ENCODE measurements at places on chromosomes 13 and 19.

GRCh38 chr19:51441410-51442390 lies 16.6 kb downstream of the SIGLEC8 start:
- peak; percentile 83 for DNase-seq

DNA sequence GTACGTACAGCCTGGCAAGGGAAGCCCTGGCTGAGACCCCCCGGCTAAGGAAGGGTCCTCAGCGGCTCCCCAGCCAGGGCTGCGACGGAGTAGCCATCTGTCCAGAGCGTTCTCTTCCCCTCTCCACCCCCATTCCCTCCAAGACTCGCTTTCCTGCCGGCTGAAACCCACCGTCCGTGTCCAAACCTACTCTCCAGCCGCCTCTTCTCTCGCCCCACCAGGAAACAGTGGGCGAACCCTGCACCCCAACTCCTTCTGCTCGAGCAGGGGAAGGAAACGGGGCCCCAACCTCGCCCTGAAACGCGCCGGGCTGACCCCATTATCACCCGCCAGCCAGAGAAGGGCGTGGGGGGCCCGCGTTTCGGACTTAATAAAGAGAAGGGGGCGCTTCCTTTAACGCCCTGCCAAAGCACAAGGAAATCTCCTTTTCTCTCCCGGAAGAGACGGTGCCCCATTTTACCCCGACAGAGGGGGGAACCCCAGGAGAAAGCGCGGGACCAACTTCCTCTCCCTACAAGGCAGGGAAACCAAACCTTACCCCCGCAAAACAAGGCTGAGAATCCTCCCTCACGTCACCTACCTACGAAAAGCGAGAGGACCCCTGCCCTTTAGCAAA lies 2.5 kb downstream of the ZC3H4 start:
- no peak for DNase-seq

DNA sequence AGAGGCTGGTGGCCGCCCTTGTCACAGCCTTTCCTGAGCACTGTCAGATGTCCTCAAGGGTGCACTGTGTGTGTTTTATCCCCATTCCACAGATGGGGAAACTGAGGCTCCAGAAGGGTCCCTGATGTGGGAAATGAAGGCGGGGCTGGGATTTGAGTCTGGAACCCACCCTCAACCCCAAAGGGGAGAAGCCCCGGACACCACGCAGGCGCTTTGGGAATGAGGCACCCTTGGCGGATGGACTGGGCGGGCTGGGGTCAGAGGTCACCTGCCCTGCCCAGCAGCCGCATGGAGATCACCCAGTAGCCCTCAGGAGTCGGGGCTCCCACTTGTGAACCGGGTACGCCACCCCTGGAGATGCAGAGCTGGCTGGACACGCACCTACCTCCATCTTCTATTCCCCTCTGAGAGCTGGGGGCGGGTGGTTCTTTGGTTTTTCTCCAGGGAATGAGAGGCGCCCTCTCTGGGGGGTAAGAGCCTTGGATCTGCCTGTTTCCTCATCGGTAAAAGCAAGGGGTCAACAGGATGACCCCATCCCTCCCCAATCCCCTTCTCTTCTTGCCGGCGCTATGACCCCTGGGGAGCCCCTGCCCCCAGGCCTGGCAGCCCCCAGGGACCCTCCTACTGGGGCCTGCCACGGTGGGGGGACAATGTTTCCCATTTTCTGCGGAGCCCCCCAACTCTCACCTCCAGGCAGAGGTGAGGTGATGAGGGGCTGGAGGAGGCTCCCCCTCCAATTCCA lies 8.3 kb upstream of the ONECUT3 start:
- no peak for DNase-seq

GRCh38 chr13:111204438-111205177 lies 89.5 kb downstream of the ARHGEF7 start:
- DNase-seq = no peak

GRCh38 chr19:49869484-49870308 lies 2.3 kb upstream of the PNKP start:
- DNase-seq = peak; percentile 81

All from stimulated activated CD8-positive, alpha-beta memory T cell treated with anti-CD3 and anti-CD28 coated beads, Interleukin-12 subunit alpha, Interleukin-12 subunit beta, amount 100 ng/mL, for 1 hour (primary cell).